SW 1271 (cell line): ENCODE measurements at places on chromosomes 7 and 10.

DNA sequence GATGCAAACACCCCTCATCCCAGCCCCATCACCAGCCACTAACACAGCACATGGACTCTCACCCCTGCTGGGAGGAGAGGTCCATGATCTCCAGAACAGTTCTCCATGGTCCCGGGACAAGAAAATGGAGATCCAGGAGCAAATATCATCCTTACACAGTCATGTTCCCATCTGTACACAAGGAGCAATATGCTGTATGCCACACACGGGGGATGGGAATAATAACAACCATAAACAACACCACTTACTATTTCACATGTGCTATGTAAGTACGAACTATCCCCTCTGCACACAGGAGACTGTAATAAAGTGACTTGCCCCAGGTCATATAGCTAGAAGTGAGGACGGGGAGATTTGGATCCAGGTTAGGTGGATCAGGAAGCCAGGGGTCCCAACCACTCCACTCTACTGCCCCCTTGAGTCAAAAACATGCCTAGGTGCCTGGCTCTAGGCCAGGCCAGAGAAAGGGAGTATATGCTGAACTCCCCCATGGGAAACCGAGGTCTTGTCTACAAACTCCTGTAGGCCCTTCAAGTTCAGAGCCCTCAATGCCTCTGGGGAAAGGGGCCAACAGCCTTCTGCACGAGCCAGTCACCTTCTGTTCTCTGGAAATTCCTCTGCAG is 34.1 kb downstream of the LRRC20 start:
- no peak for DNase-seq

GRCh38 chr10:62059217-62059920 is 157.9 kb downstream of the ARID5B start:
- no peak for DNase-seq

GRCh38 chr7:139451638-139452037 is 31.8 kb downstream of the KLRG2 start:
- no peak for DNase-seq

DNA sequence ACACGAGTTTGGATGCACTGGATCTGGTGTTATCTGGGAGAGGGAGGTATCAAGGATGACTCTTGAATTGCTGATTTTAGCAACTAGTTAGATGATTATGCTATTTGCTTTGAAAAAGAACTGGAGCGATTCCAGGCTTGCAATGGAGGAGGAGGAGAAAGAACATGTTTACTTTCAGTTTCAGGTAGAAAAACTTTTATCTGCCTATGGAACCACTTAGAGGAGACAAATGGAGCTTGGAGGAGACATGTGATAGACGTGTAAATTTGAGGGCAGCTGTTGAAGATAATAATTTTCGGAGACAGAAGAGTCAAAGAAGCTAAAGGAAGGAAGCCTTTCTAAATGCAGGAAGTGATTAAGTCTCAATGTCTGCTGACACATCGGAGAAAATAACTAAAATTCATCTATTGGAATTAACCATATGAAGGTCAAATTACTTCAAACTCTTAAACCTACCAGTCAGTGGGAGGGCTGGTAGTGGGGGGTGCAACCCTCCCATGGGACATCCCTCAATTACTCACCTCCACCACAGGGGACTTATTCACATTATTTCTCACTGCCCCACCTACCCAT is 56.4 kb upstream of the GNAI1 start:
- DNase-seq: no peak

DNA sequence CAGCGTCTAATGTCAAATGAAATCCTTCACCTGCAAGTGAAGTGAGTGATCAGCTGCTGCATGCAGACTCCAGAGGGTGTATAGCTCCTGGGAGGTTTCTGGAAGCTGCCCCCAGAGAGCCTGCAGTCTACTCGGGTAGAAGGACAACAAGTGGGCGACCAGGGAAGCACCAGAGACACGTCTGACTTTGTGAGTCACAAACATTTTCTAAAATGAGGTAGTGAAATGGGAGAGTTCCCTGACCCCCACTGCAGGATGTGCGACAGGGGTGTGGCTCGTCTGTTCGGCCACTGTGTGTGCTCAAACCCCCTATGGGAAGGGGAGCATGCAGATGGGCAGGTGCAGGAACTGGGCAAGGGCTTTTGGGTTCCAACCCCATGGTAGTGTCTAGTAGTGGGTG is 177.1 kb upstream of the PRKCQ start:
- no peak for DNase-seq

- no peak for DNase-seq
Measured at GRCh38 chr7:36838616-36839225, 114.4 kb upstream of the AOAH start.

DNA sequence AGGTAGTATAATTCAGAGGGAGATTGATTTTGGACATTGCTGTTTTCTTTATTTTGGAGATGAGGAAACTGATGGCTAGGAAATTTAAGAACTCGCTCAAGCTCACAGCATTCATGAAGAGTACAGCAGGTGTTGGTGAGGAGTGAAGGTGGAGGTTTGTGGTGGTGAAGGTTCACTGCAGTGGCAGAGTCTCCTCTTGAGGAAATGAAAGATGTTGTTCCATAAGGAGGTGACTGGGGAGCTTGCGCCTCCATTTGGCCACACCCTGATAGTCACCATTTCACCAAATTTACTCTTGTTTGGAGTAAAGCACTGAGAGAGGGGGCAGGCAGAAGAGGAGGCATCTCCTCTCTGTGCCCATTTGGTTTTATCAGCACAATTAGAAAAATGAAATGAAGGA is 46.4 kb upstream of the TARP start:
- DNase-seq: no peak

DNA sequence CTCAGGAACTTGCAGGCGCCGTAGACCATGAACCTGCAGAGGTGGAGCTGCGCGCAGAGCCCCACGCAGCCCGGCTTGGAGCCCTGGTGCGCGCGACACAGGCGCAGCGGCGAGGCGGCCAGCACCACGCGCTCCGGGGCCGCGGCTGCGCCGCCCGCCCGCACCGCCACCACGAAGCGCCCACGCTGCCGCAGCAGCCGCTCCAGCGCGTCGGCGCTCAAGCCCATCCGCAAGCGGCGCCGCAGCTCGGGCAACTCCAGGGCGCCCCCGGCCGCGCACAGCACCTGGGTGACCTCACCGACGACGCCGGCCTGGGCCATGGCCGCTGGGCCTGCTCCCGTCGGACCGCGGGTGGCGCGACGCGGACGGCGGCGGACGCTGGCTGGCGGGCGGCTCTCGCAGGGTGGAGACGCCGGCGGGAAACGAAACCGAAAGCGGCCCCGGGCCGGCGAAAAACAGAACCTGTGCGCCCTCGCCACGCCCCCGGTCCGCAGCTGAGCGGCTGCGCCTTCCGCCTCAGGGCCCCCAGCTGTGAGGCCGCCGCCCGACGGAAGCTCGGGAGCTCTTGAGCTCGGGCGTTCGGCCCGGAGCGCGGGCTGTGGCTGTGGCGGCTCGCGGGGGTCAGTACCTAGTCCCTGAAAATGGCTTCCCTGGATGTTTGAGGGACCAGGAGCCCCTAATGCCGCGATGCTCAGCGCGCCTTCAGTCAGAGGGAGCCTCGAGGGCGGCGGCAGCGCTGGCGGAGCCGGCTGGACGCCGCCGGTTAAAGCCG is at the start of gene PARP12:
Gene PARP12, minus strand, starts transcription at position 424 of the 772 bp plus-strand sequence. Its CDS starts 104 bp downstream, at position 320.
- DNase-seq: peak; percentile 48

- no peak for DNase-seq
Measured at GRCh38 chr7:69840248-69840647, 242.0 kb downstream of the AUTS2 start.

DNA sequence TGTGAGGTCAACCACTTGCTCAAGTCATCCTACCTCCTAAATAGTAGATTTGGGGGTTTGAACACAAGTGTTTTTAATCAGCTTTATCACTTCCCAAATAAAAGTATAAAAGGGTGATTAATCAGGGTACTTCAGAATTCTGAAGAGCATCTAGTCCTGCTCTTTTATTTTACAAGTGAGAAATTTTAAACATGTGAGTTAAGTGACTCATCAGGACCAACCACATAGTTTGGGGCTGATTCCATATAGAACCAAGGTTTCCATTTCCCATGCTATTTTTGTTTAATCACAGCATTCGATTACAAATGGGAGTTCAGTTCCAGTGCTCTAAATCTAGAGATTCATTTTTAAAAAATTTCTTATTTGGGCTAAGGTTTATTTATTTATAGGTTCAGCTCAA is 113.4 kb downstream of the GPR158 start:
- DNase-seq: no peak

DNA sequence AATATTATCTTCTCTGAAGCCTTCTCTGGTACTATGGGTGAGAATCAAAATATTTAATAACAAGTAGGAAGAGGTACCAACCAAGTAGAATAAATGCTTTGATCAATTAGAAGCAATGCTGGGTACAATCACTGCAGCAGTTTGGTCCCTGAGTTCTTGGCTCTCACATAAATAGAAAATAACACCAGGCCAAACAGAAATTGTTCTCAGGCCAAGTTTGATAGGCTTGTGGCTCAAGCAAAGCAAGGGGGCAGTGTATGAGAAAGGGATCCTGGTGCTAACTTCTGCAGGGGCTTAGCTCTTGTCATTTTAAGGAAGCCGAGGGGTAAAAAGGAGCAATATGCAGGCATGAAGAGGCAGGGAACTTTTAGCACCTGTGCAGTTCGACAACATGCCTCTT is 146.8 kb upstream of the TMEM229A start:
- DNase-seq: no peak

- DNase-seq: peak; percentile 43
Measured at GRCh38 chr10:123044391-123044790, 35.6 kb downstream of the ACADSB start.

GRCh38 chr7:7908622-7909145 is 59.9 kb upstream of the GLCCI1 start:
- DNase-seq: no peak

DNA sequence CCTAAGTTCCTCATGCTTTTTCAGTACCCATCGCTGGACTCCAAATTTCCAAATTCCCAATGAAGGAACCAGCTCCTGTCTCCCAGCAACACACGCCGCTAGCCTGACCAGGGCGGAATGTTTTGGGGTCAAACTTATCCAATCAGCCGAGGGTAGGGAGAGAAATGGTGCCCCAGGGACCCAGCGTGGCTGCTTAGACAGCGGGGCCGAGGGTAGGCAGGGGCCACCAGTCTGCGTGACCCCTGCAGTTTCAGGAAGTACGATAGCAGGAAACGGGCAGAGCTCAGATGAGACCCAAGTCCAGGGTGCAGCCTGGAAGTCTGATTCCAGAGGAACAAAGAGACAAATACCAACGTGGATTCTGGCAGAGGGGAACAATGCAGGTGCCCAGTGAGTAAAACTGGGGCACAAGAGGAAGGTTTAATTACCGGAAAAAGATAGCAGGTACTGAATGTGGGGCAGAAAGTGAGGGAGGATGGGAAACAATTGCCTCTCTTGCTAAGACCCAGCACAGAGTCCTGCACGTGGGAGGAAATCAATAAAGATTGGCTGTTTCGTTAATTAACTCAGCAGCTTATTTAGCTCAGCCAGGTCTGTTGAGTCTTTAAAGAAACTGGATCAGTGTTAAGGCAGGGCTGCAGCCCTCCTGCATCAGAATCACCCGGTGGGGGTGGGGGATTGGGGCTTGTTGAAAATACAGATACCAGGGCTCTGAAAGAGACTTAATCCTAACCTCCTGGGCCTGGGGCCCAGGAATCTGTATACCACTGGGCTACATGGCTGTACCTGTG is 50.4 kb upstream of the NFE2L3 start:
- DNase-seq: no peak
